ENCODE measurements at places on chromosomes 2 and 18.

DNA sequence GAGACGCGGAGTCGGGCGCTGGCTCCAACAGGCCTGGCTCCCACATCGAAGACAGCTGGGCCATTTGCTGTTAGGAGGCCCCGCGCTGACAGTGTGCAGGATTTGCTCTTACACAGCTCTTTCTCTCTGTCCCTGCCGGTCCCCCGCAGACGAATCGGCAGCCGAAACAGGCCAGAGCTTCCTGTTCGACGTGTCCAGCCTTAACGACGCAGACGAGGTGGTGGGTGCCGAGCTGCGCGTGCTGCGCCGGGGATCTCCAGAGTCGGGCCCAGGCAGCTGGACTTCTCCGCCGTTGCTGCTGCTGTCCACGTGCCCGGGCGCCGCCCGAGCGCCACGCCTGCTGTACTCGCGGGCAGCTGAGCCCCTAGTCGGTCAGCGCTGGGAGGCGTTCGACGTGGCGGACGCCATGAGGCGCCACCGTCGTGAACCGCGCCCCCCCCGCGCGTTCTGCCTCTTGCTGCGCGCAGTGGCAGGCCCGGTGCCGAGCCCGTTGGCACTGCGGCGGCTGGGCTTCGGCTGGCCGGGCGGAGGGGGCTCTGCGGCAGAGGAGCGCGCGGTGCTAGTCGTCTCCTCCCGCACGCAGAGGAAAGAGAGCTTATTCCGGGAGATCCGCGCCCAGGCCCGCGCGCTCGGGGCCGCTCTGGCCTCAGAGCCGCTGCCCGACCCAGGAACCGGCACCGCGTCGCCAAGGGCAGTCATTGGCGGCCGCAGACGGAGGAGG is 3.5 kb downstream of the GDF7 start:
- no peak for DNase-seq

- no peak for DNase-seq
These were observed 44.0 kb downstream of the ZCCHC2 start for GRCh38 chr18:62566818-62567217.

DNA sequence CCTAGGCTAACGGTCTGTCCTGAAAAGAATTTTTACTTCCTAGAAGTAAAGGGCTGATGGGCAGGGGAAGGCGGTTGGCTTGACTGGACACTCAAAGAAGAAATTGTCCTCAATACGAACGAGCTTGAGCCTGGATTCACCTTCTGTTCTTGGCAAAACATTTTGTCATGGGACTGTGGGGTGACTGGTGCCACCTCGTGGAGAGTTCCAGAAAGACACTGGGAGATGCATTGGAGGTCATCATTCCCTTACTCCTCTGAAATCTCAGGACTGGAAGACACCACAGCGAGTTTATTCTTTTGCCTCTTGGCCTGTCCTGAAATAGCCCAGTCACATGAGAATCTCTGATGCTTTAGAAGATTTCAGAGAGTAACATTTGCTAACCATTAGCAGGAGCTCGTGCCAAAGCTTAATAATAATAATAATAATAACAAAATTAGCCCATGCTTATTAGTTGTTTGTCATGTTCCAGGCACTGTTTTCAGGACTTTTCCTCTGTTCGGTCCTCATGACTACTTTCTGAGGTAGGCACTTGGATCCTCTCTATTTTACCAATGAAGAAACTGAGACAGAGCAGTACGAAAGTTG is 44.5 kb downstream of the TMEM182 start:
- DNase-seq = no peak

GRCh38 chr2:110994250-110994961 is 126.3 kb upstream of the BCL2L11 start:
- DNase-seq = no peak

DNA sequence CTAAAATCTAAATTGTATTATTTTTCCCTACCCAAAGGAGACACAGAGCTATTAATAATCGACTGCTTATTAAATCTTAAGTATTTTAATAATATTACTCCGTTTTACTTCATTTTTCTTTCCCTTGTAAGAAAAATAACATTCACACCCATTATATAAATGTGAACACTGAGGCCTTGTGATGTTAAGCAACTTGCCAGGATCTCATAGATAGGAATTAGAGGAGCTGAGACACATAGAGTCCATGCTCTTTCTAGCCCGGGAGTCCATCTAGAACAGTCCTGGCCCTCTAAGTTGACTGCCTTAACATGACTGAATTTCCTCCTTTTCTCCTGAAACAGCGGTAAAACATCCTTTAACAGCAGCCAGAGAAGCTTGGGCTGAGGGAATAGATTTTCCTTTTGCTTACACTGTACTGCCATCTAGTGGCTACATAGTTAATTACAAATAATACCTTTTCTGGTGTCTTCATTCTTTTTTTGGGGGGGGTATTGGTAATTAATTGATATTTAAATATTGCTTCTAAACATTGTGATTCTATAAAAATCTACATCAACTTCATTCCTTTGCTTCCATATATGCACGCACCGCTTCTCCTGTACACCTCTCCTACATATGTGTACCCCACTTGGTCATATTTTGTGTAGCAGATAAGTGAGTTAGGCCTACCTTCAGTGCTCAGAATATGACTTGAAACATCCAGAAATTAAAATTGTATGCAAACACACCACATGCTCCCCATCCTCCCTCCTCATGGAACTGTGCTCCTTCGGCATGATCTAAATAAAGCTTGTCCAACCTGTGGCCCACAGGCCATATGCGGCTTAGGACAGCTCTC is 125.8 kb upstream of the HNMT start:
- no peak for DNase-seq

DNA sequence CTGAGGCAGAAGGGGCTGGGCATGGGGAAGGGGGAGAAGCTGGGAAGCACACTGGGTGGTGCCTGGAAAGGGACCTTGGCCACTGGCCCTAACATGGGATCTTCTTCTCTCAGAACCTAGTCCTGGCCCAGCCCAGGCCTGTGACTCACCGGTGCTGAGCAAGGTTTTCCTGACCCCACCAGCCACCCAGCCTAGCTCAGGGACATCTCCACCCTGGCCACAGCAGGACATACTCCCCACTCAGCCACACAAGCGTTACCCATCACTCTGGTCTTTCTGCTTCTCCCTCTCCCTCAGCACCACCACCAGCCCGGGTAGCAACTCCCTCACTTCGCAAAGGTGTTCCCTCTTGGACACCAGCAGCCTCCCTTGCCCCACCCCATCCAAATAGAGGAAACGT is 22.8 kb downstream of the TNS1 start:
- no peak for DNase-seq

DNA sequence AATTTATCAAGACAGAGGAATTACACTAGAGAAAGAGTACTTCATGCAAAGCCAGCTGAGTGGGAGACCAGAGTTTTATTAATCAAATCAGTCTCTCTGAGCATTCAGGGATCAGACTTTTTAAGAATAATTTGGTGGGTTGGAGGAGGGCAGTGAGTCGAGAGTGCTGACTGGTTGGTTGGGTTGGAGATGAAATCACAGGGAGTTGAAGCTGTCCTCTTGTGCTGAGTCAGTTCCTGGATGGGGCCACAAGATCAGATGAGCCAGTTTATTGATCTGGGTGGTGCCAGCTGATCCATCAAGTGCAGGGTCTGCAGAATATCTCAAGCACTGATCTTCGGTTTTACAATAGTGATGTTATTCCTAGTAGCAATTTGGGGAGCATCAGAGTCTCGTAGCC is 21.4 kb upstream of the PDCL3 start:
- DNase-seq = no peak

- no peak for DNase-seq
These were observed 399.7 kb downstream of the CPS1 start for GRCh38 chr2:210956101-210956500.

- DNase-seq = no peak
These were observed 237.2 kb upstream of the COPS8 start for GRCh38 chr2:236848501-236848900.

- DNase-seq = no peak
These were observed 9.0 kb downstream of the FOXI3 start for GRCh38 chr2:88443353-88443938.

GRCh38 chr2:55364189-55365055 is 55.2 kb downstream of the CCDC88A start:
- no peak for DNase-seq

DNA sequence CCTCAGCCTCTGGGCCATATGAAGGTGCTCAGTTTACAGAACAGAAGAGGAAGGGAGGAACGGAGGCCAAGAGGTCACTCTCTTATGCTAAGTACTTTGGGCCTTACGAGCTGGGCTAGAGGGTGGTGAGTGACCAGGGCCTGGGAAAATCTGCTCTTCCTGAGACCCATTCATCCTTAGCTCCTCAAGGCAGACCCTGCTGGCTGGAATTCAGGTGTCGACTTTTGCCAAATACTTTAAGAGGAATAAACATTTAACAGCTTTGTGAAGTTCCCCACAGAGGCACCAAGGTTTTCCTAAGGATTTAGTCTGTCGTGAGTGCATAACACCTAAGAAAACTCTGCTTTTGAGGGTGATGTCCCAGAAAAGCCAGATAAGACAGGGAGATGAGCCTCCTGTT is 129.7 kb upstream of the SIX2 start:
- no peak for DNase-seq

- no peak for DNase-seq
These were observed 43.7 kb upstream of the SNED1 start for GRCh38 chr2:240954436-240955305.

DNA sequence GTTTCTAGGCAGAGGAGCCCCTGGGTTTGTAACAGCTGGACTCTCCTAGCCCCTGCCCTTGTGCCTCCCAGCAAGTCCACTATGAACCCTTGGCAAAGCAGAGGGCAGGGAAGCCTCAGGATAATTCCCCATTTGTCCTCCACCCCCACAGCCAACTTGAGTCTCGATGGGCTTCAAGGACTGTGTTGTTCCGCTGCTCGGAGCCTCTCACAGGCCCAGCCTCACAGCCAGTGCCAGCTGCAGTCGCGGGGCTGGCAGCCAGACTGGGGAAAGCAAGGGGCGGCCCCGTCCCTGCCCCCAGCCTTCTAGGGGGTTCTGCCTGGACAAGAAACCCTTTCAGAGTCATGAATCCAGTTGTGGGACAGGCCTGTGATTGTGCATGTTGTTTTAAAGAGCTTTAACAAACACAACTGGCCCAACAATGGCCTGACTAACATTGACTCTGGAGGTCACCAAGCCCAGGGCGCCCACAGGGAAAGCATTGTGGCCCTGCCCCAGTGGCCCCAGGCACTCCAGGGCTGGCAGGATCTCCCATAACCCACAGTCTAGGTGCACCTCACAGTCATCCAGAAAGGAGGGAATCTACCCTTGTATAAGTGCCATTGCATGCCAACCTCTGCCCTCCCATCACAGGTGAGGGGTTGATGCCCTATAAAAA is 71.8 kb upstream of the DAPL1 start:
- DNase-seq = no peak

DNA sequence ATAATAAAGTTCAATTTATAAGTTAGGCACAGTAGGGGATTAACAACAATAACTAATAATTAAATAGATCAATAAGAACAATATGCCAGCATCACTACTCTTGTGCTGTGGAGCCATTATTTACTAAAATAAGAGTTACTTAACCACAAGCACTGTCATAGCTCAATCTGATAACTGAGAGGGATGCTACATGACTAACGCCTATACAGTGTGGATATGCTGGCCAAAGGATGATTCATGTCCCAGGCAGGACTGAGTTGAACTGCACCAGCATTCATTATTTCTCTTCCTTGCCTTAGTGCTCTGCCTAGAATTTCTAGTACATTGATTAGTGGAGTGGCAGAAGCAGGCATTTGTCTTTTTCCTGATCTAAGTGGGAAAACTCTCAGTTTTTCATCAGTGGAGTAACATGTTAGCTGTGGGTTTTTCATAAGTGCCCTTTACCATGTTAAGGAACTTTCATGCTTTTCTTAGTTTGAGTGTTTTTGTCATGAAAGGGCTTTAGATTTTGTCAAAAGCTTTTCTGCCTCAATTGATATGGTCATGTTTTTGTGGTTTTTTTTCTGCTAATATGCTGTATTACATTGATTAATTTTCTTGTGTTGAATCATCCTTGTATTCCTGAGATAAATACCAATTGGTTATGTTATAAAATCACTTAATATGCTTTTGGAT is 21.7 kb downstream of the KIAA1328 start:
- DNase-seq = no peak

DNA sequence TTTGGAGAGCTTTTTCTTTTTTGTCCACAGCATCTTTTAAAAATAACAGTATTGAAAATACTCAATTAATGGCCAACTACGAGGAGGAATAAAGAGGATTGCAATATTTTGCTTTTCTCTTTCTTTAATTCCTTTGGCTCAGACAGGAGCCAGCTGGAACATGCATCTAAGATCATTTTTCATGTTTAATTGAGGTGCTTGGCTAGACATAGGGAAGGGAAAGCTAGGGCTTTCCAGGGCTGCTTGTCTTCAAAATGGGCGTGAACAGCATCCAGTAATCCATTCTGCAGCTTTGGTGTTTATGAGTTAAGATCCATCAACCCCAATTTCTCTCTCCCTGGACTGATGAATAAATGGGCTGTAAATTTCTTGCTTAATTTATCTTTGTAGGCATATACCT is 323.0 kb downstream of the PTPRM start:
- DNase-seq = no peak

- DNase-seq = no peak
These were observed 165.9 kb upstream of the PGAP1 start for GRCh38 chr2:197092431-197092830.

- no peak for DNase-seq
These were observed 24.6 kb upstream of the PLB1 start for GRCh38 chr2:28471214-28471613.

GRCh38 chr2:171226461-171226860 is 65.8 kb upstream of the TLK1 start:
- no peak for DNase-seq

DNA sequence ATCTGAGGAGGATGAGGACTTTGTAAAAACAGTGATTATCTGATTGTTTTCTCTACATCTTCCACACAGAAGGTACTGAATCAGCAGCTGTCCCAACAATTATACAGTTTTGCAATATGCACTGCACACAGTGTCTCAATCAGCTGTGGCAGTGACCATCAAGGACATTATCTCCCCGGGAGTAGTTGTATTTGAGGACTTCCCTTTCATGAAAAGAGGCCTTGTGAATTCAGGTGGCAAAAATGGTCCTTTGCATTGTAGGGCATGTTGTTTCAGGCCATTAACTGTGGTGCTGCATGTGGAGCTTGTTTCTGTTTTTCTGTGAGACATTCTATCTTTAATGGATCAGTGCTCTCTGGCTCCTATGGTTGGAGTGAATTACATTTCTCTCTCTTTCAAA is 779.4 kb upstream of the FSHR start:
- DNase-seq = peak; percentile 51

DNA sequence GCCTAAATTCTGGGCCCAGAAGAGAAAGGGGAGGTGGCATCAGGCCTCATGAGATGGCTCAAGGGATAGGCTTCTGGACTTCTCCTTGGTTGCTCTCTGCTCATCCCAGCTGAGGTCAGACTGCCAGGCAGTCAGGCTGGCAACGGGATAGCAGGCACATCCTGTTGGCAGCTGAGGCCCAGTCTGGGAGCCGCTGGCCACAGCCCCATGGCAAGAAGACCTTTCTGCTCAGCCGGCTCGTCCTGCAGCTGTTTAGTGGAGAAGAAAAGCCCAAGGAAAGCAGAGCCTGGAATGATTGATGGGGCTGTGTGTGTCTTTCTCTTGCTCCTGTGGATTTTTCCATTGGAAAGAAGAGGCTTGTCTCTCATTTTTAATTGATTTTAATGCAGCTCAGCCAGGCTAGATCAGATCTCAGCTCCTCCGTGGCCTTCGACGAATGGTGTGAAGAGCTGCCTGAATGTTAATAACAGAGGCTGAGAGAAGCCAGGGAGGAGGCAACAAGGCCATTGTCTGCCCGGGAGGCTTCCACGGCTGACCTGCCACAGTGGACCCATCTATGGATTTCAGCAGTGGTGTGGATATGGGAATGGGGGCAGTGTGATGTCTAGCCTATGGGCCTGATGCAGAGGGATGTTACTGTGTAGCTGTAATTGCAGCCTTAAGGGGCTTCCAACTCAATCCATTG is 99.5 kb downstream of the HS1BP3 start:
- no peak for DNase-seq

- no peak for DNase-seq
These were observed 18.1 kb upstream of the LYPD6B start for GRCh38 chr2:149020432-149020851.

Measured in NCI-H1417 treated with DMSO at 0.1 percent for 48 hours (cell line).